ENCODE measurements at places on chromosomes 12 and 14.

DNA sequence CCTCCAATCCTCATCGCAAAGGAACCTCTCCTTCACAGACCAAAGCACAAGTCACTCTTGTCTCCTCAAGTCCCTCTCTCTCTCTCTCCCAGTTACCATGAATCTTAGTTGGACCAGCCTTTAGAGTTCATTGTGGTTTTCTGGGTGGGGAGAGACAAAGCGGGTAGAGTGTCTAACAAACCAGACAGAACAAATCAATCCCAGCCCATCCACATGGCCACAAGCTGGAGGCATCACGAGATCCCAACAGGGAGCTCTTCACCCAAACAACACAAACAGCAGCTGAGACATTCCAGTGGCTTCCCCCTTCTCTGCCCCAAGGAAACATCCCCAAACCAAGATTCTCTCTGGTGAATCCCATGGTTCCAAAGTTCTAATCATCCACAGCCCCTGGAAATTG lies 22.4 kb downstream of the ACTN1 start:
- DNase-seq, result no peak

GRCh38 chr14:103118018-103118662 lies 5.1 kb upstream of the TNFAIP2 start:
- peak; percentile 19 for DNase-seq

GRCh38 chr12:130655010-130655409 lies 61.1 kb downstream of the RIMBP2 start:
- no peak for DNase-seq

DNA sequence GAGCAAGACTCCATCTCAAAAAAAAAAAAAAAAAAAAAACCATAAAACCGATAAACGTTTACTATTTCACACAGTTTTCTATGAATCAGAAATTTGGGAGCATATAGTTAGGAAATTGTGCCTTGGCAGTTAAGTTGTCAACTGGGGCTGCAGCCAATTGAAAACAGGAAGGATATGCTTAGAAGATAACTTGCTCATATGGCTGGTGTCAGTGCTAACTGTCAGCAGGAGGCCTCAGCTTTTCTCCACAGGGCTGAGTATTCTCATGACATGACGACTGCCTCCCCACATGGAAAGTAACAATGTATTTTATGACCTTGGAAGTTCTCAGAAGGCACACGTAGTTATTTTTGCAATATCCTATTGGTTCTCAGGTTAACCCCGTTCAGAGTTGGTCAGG lies 29.6 kb upstream of the OR5AU1 start:
- DNase-seq, result no peak

DNA sequence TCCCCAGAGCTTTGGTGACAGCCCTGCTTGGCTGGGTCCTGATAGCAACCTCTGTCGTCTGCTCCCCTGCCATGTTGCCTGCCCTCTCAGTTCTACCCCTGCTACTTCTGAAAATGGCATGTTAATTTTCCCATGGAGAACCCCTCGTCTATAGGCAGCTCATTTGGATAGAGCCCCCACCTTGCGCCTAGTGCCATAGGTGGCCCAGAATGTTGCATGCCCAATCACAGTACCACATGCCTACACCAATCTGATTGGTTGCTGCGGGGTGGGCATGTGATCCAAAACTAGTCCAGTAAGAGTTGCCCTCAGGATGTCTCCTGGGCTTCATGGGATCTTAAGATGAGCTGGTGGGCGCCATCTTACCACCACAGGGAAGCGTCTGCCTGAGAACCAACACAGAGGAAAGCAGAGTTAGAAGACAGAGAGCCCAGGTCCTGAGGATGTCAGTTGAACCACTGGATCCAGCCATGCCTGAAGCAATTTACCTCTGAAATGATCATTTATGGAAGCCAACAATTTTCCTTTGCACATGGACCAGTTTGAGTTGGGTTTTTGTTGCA lies 85.7 kb downstream of the PAPOLA start:
- no peak for DNase-seq

DNA sequence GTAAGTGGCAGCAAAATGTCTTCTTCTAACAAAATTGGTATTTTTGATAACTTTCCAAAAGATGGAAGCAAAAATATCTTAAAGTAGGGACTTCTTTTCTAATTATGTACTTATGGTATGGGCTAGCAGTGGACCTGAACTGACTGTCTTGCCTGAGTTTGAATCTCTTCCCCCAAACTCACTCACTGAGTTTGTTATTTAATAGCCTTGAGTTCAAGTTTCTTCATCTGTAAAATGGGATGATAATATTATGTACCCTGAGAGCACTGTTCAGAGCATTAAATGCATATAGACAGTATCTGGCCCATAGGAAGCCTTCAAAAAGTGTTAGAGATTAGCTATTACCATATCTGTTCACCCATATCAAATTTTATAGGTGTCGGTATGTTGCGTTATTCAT lies 210.4 kb upstream of the NUDT4 start:
- DNase-seq, result no peak

- no peak for DNase-seq
Measured at GRCh38 chr14:24280797-24281460, 9.5 kb upstream of the RABGGTA start.

DNA sequence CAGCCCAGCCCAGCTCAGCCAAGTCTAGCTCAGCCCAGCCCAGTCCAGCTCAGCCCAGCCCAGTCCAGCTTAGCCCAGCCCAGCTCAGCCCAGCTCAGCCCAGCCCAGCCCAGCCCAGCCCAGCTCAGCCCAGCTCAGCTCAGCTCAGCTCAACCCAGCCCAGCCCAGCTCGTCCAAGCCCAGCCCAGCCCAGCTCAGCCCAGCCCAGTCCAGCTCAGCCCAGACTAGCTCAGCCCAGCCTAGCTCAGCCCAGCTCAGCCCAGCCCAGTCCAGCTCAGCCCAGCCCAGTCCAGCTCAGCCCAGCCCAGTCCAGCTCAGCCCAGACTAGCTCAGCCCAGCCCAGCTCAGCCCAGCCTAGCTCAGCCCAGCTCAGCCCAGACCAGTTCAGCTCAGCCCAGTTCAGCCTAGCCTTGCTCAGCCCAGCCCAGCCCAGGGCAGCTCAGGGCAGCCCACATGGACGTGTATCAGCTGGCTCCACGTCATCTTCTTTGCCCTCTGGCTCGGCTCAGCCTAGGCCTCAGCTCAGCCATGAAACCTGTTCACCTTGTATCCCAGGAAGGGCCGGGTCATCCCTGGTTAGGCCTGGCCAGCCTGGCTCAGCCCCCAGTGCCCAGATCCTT lies 185.6 kb downstream of the TMEM121 start:
- no peak for DNase-seq

DNA sequence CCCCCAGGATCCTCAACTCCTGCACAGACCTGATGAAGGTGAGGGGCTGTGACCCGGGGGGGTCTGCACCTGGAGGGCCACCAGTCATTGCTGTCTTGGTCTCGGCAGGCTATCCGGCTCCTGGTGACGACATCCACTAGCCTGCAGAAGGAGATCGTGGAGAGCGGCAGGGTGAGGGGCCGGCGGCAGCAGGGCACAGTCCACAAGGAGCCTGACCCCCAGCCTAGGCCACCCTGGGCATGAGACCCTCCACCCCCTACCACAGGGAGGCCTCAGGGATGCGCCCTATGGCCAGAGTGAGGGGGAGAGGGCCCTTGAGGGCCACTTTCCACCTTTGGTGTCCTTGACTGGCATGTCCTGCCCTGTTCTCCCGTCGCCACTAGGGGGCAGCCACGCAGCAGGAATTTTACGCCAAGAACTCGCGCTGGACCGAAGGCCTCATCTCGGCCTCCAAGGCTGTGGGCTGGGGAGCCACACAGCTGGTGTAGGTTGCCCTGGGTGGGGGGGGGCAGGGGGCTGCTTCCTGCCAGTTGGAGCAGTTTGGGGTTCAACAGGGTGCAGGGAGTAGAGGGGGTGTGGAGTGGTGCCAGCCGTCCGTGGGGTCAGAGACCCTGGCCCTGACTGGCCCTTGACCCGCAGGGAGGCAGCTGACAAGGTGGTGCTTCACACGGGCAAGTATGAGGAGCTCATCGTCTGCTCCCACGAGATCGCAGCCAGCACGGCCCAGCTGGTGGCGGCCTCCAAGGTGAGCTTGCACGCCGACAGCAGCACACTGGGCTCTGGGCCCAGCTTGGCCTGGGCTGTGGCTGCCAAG lies 25.0 kb downstream of the HIP1R start:
- DNase-seq, result peak; percentile 33

DNA sequence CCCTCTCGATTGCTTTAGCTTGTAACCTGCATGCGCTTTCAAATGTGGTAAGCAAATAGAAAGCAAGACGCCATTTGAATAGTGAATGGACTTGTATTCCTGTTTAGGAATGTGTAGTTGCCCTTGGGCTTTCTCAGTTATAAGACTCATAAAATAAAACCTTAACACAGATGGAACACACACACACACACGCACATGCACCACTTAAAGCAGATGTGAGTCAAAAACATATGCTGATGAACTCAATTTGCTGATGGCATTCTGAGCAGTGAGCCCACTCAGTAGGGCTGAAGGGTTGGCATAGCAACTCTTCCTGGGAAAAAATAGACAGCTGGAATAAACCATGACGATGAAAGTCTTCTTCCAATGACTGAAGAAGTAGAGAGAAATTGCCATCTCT lies 360.5 kb downstream of the APAF1 start:
- no peak for DNase-seq
